RWPE1 (cell line): ENCODE measurements at places on chromosomes 2 and 18.
A peak's percentile ranks its signal among the peaks of the same experiment; 100 is the strongest.

- no peak for DNase-seq
Measured at GRCh38 chr2:19362094-19362754, 3.8 kb upstream of the OSR1 start.

GRCh38 chr2:10828346-10828745 lies 15.8 kb upstream of the PDIA6 start:
- DNase-seq = no peak

DNA sequence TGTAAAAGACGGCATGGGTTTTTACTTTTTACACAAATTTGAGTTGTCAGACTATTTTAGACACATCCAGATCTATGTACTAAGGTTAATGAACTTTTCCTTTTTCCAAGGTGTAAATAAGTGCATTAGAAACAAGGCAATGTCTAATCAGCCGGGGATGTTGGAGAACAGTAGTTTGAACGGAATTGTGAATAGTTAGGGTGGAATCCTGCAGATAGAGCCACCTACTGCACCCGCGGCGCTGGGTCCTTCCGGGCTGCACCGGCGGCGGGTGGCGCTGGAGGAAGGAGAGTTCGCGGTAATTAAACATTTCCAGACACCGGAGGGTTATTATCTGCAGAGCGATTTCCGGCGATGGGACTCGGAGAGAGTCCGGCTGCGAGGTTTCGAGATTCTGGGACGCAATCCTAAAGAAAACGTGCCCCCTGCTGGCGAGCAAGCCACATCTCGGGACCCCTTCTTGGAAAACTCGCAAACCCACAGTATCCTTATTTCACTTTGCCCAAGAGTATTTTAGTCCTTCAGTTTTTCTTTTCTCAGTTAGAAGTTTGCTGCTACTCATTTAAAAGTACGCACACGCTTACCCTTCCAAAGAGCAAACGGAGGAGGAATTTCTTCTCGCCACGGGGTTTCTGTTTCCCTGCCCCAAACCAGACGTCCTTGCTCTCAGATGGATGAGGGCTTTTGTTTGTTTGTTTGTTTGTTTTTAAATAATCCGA lies 4.5 kb upstream of the OSR1 start:
- peak; percentile 76 for DNase-seq

GRCh38 chr2:184530239-184530638 lies 68.1 kb upstream of the ZNF804A start:
- DNase-seq = no peak

DNA sequence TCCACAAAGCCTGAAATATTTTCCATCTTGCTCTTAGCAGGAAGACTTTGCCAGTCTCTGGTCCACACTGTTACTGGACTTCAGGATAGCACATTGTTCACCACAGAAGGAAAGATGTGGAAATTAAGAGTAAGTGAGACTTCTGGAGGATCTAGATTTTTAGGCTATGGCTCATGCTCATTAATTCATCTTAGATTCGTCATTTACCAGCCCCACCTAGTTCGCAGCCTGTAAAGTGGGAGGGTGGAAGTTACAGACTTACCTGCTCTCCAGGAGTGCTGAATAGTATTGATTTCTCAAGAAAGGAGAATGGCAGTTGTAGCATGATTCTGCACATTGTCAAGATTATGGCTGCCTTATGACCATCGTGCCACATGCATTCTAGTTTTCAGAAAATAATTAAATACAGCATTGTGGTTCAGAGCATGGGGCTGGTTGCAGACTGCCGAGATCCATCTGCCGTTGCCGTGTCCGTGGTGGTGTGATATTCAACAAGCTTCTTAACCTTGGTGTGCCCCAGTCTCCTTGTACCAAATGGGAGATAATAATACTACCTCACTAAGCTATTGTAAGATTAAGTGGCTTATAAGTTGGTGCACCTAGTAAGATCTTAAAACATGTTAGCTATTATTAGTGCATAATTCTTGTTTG lies 56.8 kb downstream of the RNF144A start:
- DNase-seq = peak; percentile 74

DNA sequence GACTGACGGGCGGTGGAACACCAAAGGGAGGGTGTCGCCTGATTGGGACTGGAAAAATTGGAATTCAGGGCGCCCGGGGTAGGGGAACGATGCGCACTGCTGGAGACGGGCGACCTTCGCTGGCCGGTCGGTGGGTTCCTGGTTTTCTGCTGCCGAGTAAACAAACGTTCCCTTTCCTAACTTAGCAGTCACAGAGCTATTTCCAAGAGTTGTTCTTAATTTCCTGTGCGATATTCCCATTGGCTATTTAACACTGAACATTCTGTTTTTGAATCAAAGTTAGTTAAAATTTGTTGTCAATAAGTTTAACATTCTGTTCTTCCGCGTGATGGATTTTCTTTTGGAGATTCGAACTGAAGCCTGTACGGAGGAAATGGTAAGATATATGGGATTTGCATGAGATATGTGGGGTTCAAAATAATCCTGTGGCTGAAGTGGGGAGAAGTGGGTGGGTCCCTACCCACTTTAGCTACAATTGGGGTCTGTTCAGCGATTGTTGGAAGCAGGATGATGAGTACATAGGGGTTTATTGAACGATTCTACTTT lies 862 bp downstream of the C18orf54 start:
- no peak for DNase-seq

DNA sequence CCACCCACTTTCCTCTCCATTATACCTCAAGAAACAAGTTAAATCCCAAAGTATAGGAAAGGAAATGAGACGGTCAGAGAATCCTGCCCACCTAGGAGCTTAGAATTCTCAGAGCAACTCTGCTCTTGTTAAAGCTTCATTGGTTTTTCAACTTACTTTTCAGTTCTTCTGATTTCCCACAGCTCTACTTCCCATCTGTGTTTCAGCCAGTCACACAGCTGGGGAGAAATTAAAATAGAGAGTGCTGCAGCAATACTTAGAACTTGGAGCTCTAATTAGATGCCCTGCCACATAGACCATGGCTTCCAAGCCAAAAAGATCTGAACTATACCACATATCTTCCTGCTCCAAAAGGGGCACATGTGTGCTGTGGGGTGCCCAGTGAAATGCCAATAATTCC lies 166.7 kb downstream of the RIT2 start:
- DNase-seq = no peak

- no peak for DNase-seq
Measured at GRCh38 chr2:240932001-240932723, 26.0 kb downstream of the CROCC2 start.

DNA sequence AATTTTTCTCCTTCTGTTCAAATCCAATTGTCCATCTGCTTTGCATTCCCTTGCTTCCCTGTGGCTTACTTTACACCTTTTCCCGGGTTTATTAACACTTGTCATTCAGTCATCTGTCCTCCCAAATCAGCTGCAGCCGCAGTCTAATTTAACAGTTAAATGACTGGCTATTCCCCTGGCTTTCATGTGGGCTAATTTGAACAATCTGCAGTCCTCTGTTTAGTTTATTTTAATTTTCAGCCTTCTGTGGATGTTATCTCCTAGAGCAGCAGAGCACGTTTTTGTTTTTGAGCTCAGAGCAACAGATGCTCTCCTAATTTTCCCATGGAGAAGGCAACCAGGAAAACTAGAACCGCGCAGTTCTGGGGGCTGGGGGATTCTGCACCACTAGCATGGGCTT lies 55.0 kb downstream of the MEP1B start:
- no peak for DNase-seq

DNA sequence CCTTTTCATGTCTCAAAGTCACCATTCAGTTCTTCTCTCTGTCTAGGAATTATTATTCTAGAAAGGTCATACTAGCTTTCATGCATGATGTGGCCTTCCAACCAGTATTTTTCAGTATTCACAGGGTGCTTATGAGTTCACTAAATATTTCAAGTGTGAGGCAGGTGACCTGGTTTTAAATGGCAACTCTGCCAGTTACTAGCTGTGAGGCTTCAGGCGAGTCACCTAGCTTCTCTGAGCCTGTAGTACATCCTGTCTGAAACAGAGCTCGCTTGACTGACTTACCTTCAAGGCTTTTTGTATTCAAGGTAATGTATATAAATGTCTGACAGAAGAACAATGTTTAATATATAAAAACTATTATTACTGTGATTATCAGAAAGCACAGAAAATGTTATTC lies 19.4 kb upstream of the ACVR1 start:
- DNase-seq = no peak

GRCh38 chr18:73235491-73235890 lies 367.7 kb upstream of the NETO1 start:
- DNase-seq = peak; percentile 76

- no peak for DNase-seq
Measured at GRCh38 chr2:3246928-3247714, 130.5 kb downstream of the EIPR1 start.

GRCh38 chr18:78607221-78607620 lies 372.4 kb upstream of the SALL3 start:
- DNase-seq = no peak

- no peak for DNase-seq
Measured at GRCh38 chr2:188076149-188077056, 215.3 kb upstream of the GULP1 start.

- DNase-seq = no peak
Measured at GRCh38 chr2:219496247-219496824, 2.4 kb upstream of the GMPPA start.

- DNase-seq = no peak
Measured at GRCh38 chr2:233953087-233953801, 36.1 kb downstream of the TRPM8 start.

GRCh38 chr2:201116959-201117734 lies 1.2 kb downstream of the CFLAR start:
- peak; percentile 52 for DNase-seq

DNA sequence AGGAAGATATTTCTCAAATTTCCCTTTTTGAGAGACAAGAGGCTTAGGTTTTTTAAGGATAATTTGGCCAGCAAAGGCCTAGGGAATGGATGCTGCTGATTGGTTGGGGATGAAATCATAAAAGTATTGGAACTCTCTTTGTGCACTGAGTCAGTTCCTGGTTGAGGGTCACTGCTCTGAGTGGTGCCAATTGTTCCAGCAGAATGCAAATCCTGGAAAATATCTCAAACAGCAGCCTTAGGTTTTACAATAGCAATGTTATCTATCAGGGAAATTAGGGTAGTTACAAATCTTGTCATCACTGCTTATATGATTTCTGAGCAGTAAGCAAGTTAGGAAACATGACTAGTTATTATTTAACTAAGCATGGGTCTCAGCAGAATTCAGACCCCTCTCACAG lies 96.2 kb downstream of the RAD51AP2 start:
- no peak for DNase-seq

- DNase-seq = no peak
Measured at GRCh38 chr2:125259451-125259850, 1234.4 kb downstream of the CNTNAP5 start.

GRCh38 chr2:40544072-40544471 lies 92.2 kb upstream of the SLC8A1 start:
- DNase-seq = no peak

DNA sequence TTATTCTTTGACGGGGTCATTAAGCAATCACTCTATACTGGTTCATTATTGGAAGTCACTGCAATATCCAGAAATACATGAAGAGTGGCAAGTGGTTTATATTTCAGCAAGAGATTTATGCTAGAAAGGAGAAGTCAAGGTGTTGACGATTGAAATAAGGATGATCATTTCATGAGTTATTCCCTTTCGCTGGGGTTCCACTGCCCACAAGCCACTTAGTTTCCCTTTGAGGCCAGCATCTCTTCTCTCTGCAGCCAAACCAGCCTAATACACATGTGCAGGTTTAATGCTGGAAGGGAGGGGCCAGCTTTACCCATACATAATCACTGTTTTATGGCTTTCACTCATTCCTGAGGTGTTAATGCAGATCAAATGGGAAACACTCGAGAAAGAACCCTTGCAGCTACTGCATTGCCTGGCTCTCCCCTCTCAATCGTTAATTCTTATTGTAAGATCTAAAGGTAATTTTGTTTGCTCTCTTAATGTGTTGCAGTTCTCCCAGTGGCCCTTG lies 108.4 kb downstream of the MEIS1 start:
- no peak for DNase-seq

DNA sequence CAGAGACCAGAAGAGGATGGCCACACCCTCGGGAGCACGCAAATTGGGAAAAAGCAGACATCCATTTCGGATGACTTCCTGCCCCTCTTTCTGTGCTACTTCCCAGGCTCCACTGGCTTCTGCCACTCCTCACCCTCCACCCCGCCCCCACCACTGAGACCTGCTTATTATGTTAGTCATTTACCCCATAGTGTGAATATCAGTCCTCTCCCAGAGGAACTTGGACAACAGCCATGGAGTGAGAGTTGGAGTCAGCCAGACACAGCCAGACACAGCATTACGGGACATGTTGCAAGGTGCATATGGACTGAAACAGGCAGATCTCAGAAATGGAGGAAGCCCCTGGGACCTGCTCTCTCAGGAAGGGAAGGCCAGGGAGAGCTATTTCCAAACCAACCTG lies 51.8 kb downstream of the CTIF start:
- DNase-seq = no peak
